ENCODE measurements at places on chromosomes 1 and 21.

DNA sequence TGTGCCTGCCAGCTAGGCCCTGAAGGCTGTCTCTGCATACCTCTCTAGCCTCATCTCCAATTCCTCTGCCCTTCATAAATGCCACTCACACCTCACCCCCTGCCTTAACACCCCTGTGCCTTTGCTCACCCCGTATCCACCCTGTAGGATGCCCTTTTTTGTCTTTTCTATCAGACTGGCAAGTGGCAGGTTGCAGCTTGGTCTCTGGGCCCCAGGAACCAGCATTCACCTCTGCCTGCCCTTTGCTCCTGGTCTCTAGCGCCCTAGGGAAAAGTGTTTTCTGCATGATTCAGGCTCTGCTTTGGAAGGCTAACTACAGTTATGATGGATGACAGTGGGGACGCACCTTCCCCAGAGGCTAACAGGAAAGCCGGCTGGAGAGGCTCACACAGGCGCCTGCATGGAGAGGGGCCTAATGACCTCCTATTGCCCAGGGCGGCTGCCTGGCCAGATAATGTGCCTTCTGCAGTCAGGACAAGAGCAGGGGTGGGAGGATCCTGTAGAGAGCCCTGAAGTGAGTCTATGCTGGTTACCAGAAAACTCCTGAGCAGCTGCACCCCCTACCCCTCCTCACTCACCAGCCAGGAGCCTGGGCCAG is 11.2 kb downstream of the KANK4 start:
- no peak for DNase-seq

- no peak for DNase-seq
Observed at GRCh38 chr1:234476172-234476571, 2.8 kb downstream of the TARBP1 start.

- DNase-seq, result no peak
Observed at GRCh38 chr1:5140136-5140535, 485.7 kb downstream of the AJAP1 start.

DNA sequence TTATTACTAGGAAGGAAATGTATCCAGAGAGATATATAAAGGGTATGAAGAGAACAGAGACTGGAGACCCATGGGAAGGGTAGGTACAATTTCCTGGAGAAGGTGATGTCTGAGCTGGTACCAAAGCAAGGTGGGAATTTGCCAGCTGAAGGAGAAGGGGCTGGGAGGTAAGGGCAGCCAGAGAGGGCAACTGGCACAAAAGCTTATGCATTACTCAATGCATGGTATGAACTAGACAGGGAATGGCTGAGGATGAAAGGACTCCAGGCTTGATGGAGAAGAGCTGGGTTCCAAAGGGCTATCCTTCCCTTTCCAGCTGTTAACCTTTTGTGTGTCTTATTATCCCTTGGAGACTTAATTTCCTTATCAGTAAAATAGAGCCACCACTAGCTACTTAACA is 113.6 kb upstream of the GADD45A start:
- DNase-seq, result no peak

DNA sequence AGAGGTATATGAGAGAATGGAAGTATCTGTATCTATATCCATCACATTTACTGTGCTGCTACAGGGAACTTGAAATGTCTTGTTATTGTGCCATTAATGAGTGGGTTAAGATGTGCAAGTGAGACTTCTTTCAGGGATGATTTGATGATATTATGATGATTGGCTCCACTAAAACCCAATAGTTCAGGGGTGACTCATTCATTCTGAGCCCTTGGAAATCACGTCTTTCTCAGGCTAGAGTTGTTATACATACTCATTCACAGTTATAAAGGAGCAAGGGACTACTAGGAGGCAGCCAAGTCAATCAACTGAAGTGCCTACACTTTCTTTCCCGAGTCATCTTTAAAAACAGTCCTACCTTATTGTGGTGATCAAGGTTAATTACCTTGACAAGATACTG is 1109.8 kb upstream of the B3GALT2 start:
- no peak for DNase-seq

DNA sequence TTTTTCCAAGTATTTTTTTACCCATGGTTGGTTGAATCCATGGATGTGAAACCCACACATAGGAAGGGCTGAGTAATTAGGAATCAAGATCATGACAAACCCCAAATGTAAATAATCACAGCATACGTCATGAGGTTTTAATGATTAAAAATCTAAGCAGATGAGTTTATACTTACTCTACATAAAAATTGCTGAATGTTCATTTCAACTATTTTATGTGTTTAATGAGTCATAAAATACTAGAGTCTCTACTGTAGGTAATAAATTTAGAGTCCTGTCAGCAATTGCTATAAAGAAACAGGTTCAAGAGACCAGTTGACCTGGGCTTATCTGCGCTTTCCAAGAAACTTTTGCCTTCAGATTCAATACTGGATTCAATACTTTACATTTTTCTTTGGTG is 18.2 kb downstream of the CTH start:
- no peak for DNase-seq

Measured in astrocyte of the spinal cord (primary cell).